ENCODE measurements at places on chromosomes 11 and 22.

- no peak for DNase-seq
Observed at GRCh38 chr11:65516135-65516968, 8.5 kb upstream of the SCYL1 start.

- DNase-seq: no peak
Observed at GRCh38 chr11:35011944-35012343, 95.5 kb downstream of the PDHX start.

- no peak for DNase-seq
Observed at GRCh38 chr11:9184516-9184915, 80.6 kb downstream of the DENND5A start.

DNA sequence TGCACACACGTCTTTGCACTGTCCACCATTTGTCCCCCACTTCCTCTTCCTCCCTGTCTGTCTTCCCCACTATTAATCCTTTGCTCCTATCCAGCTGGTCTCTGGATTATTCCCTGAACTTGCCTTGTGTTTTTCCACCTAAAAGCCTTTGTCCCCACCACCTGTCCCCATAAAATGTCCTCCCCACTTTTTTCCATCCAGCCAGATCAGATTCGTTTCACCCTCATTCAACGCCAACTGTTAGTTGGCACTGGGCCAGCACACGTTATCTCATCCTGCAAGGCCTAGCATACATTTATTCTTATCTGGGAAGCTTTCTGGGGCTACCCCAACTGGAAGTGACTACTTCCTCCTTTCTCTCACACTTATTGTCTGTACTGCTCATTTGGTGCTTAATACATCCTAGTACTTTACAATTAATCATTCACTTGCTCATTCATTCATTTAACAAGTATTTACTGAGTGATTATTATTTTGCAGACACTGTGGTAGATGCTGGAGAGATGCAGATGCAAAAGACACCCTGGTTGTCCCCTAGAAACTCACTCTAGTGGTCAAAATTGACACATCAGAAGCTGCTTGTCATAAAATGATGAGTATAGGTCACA lies 96.2 kb downstream of the RASSF10 start:
- DNase-seq: no peak

DNA sequence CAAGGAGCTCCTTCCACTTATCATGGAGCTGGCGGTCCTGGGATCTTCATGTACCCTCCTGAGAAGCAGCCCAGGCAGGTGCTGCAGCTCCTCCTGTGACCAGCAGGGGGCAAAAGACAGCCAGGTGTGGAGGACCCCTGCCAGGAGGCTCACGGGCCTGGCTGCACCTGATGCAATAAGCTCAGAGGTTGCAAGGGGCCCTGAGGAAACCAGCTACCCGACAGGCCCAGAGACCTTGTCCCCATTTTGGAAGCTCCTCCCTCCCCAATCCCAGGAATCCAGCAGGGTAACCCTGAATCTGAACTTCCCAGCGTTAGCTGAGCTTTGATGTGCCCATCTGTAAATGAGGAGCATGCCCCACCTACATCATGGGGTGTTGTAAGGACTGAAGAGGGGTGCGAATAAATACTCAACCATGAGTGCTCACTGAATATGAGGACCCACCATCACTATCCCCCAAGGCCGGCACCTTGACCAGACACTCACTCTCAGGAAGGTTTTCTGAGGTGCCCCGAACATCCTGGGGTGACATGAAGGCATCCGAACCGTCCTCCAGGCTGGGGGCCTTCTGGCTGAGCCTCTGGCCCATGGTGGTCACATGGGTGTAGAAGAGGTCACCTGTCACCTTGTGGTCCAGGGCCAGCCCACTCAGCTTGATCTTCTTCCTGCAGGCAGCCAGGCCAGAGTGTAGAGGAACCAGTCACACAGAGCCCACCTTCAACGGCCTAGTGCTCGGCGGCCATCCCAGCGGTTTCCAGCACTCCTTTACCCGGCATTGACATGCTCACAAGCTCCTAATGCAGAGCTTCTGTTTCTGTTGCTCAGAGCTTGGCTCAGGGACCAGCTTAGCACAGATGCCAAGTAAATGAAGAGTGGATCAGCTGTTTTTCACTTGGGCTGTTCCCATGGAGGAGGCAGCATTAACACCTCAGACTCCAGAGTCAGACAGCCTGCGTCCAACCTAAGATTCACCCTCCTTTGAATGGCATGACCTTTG lies 21.7 kb downstream of the SLC43A1 start:
- no peak for DNase-seq

DNA sequence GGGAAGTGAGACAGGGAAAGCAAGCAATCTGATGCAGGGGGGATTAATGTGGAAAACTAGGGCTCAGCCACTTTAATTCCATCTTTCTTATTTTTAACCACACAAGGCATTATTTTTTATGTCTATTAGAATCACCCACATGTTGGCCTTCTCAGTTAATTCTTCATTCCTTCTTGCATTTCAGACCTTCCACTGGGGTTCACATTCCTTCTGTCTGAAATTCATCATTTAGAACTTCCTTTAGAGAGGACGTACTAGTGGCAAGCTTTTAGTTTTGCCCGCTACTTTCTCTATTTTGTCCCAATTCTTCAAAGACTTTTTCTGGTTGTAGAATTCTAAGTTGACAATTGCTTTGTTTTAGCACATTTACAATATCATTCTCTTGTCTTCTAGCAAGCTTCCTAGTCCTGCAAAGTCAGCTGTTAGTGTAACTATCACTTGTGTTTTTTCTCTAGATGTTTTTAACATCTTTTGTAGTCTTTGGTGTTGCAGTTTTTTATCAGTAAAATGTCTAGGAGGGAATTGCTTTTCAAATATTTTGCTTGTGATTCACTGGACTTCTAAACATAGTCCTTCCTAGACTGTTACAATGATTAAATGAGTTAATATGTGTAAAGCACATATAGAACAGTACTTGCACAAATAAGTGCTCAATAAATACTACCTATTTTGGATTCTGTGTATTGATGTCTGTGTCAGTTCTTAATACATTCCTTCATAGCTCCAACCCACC lies 5.5 kb upstream of the NNMT start:
- no peak for DNase-seq

GRCh38 chr11:48044577-48044976 lies 64.2 kb downstream of the PTPRJ start:
- DNase-seq: no peak

DNA sequence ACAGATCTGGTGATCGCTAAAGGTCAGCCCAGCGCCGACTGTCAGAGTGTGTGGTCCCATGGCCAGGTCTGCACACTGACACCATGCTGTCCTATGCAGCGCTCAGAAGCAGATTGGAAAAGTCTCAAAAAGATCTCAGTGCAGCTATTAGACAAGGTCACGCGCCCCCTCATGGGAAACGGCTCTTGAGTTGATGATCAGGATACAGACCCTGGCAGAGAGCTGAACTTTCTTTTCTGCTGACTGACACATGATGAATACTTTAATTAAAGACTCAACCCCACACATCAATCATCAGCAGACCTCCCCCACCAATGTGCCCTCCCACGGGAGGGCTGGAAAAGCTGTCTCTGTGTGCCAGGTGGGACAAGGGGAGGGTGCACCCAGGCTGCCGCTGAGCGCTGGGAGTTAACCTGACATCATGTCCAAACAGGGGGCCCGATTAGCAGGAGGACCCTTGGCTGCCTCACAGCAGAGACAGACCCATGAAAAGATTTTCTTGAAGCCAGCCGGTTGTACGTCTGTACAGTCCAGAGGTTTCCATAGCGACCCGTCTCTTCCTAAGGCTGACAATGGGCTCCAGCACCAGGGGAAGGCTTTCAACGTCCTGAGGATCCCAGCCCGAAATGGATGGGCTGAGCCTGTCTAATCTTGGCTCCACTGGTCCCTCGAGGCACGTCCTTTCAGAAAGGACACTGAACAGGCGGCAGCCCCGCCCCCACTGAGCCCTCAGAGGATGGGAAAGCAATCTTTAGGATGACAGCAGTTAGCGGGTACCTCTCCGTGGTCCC lies 26.9 kb downstream of the RASD2 start:
- no peak for DNase-seq

DNA sequence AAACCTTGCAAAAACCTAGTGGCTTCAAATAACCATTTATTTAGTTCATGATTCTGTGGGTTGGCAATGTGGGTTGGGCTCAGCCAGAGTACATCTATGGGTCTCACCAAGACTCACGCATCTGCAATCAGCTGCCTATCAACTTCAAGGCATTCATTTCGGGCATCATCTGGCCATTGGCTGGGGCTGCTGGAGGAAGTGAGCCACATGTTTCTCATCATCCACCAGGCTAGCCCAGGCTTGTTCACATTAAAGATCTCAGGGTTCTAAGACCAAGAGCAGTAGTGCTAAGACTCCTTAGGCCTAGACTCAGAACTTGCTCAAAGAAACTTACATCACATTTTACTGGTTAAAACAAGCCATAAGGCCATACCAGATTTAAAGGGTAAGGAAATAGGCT lies 478.9 kb upstream of the ARHGAP42 start:
- DNase-seq: no peak

DNA sequence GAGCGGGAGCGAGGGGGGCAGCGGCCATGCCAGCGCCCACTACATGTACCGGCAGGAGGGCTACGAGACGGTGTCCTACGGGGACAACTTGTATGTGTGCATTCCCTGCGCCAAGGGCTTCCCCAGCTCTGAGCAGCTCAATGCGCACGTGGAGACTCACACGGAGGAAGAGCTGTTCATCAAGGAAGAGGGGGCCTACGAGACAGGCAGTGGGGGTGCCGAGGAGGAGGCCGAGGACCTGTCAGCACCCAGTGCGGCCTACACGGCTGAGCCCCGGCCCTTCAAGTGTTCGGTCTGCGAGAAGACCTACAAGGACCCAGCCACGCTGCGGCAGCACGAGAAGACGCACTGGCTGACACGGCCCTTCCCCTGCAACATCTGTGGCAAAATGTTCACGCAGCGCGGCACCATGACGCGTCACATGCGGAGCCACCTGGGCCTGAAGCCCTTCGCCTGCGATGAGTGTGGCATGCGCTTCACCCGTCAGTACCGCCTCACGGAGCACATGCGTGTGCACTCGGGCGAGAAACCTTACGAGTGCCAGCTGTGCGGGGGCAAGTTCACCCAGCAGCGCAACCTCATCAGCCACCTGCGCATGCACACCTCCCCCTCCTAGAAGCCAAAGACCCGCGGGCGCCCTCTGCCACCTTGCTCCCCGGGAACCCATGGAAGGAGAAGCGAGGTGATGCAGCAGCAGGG lies 20.9 kb upstream of the TMEM191C start:
- no peak for DNase-seq

- DNase-seq: no peak
Observed at GRCh38 chr11:124384399-124384798, at the start of gene OR8B2. Gene OR8B2, minus strand, starts transcription at chr11:124384499. Its CDS starts 1,156 bp downstream, at chr11:124383343.

GRCh38 chr11:22763166-22763565 lies 66.4 kb downstream of the SVIP start:
- DNase-seq: no peak

- no peak for DNase-seq
Observed at GRCh38 chr11:111423250-111423615, 44.2 kb upstream of the POU2AF1 start.

DNA sequence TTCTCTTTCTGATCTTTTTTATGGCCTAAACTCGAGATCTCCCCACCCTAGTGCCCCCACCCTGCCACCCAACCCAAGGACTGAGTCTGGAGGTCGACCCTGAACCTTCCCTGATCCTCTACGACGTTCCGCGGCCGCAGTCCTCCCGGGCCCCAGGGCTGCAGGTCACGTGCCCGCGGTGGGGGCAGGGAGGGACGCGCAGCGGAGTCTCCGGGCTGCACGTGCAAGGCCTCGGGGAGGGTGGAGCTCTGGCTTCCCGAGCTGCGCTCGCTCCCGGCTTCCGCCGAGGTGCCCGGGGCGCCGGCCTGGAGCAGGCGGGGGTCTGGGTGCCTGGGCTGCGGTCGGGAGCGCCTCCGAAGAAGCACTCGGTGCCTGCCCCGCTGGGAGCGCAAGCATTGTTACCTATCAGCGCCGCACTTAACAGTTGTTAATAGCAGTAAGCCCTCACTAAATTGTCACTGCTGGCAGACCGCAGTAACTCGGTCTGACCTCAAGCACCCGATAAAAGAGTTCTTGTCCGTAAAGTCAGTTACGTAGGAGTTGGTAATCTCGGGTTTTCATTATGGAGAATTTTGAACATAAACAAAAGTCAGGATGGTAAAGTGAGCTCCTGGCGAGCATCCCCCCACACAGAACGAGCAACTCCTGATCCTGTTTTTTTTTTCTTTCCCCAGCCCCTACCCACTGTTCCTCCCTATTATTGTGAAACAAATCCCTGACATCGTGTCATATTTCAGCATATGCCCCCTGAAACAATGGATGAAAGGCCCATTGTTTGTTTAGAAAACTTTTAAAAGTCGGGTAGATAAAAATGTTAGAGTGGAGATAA lies 69.7 kb upstream of the EP300 start:
- peak; percentile 93 for DNase-seq

DNA sequence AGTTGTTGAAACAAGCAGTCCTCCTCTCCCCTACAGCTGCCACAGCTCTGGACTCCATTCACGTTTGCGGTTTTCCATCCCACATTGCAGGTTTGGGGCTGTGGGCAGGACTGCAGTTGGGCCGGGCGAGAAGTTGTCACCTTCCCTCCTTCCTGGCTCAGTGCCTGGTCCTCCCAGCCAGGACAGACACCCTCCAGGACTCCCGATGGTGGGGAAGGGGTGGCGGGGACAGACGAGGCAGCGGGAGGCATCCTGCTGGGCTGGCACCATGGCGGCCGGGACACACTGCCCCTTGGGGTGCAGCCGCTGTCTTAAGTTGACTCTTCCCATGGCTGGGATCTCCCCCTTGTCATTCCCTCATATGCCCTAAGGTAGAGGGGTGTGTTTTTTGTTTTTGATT lies 615.2 kb downstream of the BRD1 start:
- DNase-seq: peak; percentile 34

- no peak for DNase-seq
Observed at GRCh38 chr11:8910649-8911026, 351 bp upstream of the AKIP1 start.

DNA sequence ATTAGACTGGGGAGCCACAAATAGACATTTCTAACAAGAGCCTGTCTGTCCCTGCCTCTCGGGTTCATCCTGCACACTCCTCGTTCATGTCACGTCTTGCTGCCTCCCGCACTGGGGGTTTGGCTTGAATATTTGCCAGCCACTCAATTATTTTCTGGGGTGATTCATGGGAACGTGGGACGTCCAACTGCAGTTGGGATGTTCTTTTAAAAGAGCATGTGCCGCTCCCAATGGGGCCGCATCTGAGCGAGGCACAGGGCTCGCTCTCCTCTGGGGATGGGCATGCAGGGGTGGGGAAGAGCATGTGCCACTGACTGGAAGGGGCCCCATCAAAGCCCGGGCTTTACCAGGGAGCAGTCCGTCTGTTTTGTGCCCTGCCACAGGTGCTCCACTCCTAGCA lies 43.4 kb downstream of the PARVG start:
- peak; percentile 28 for DNase-seq

GRCh38 chr11:83249972-83250593 lies 36.1 kb downstream of the CCDC90B start:
- no peak for DNase-seq

Data from vagina (tissue), 2 donors.